Chondrocyte (in vitro differentiated cells): ENCODE measurements at places on chromosomes 1 and 21. TPM values are rescaled to one million over a fixed set of nuclear protein-coding genes. Genes with fewer than 3 reads are reported as not detected.

Gene C1orf74
- 1.2 to 1.6 TPM (median 1.4 TPM) in 3 replicates for total RNA-seq

Gene IFI44
- total RNA-seq = 6.6 to 35.4 TPM (median 7.4 TPM) in 3 replicates

Gene C1orf94
- total RNA-seq = not detected in 3 replicates

Gene S100A14
- total RNA-seq = not detected in 3 replicates
